Activated T-helper 2 cell treated with anti-CD3 and anti-CD28 coated beads, Interferon-gamma antibody, Interleukin-2, Interleukin-4, amounts not matched to agents 10 μg/mL and 5 μg/mL and 100 μg/mL, durations not matched to agents 14 hours and 24 hours and 36 hours (primary cell): ENCODE measurements at places on chromosomes 5 and 9. TPM values are rescaled to one million over a fixed set of nuclear protein-coding genes. Genes with fewer than 3 reads are reported as not detected.

DNA sequence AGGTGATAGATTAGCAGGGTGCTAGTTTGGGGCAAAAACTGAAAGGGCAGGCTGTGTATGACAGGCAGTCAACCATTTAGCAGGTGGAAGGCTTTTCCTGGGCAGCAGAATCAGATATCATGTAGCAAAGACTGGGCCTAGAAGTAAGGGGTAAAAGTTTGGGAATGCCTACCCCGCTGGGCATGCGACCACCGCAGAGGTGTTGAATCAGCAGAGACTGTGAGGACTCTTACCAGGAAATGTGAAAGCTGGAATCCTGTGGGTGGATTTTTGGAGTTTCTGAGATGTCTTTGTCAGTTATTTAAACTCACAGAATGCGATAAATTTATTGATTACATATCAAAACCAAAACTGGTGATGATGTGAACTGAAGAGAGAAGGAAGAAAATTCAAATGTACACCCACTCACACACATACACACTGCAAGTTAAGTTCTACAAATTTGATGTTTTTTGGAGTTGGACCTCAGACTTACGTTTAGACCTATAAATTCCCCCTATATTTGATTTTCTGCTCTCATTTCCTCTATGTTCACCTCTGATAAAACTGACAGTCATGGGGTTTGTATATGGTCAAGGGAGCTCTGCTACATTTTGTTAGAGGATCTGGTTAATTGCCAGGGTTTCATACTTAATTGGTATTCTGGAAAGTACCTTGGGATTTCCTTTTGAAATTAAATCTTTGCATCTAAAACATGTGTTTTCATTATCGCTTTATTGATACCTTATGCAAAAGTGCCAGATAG is 333.6 kb downstream of the CSNK1G3 start:
- H3K4me3 ChIP-seq: no peak overlapping the region
- no peaks in the 10 kb centered on the region for H3K4me1 ChIP-seq
- no peak overlapping the region for H3K27ac ChIP-seq
- H3K27me3 ChIP-seq: no peaks in the 10 kb centered on the region

GRCh38 chr5:93886917-93887361 is 145.5 kb upstream of the POU5F2 start:
- H3K27ac ChIP-seq: no peak overlapping the region
- peaks cover 11% of the 10 kb centered on the region for H3K4me1 ChIP-seq
- H3K27me3 ChIP-seq: no peaks in the 10 kb centered on the region
- no peak for DNase-seq

GRCh38 chr5:82620957-82621600 is 342.9 kb upstream of the RPS23 start:
- H3K4me3 ChIP-seq: no peak overlapping the region
- H3K27me3 ChIP-seq: no peaks in the 10 kb centered on the region
- no peaks in the 10 kb centered on the region for H3K36me3 ChIP-seq

DNA sequence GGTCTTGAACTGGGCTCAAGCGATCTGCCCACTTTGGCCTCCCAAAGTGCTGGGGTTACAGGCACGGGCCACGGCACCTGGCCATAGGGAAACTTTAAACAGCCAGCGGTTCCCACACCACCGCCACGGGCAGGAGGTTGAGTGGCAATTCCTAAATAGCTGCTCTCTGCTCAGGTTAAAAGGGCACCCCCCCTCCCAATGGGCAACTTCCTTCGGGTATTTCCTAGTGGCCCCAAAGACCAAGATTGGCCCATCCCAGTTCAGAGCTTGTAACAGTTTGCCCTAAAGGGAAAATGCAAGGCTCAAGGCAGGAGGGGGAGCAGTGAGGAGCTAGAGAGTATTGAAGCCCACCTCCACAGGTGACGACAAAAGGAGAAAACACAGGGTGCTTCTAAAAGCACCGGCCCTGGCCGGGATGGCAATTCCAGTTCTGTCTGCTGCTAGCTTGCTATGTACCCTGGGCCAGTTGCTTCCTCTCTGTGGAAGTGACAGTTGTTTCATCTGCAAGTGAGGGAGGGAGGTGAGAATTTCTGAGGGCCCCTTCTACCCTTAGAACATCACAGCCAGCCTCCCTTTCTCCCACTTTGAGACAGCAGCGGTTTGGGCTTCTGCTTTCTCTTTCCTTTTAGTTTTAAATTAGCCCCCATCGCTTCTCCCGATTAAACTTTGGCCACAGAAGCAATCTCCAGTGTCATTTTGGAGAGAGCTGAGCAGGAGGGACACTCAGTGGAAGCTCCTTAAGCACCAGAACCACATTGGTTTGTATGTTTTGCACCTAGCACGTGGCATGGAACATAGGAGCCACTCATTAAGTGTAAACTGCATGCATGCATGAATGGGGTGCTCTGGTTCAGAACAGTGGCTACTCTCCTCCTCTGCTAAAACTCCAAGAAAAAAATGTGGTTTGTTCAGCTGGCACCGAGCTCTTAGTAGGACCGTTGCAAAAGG is 17.3 kb upstream of the TNIP1 start:
- peak overlapping the region; percentile 69 for H3K27ac ChIP-seq
- DNase-seq: no peak
- peak overlapping the region; percentile 10 for H3K4me3 ChIP-seq
- peaks cover 60% of the 10 kb centered on the region for H3K36me3 ChIP-seq
- no peaks in the 10 kb centered on the region for H3K27me3 ChIP-seq
- H3K4me1 ChIP-seq: peaks cover 70% of the 10 kb centered on the region

Gene SH2D3C
- total RNA-seq: 23.6 and 25.1 TPM in 2 replicates

Gene ABCA2
- 27.4 and 31.4 TPM in 2 replicates for total RNA-seq

- no peaks in the 10 kb centered on the region for H3K36me3 ChIP-seq
- no peak for DNase-seq
- no peak overlapping the region for H3K27ac ChIP-seq
- H3K27me3 ChIP-seq: no peaks in the 10 kb centered on the region
These were observed 299.2 kb downstream of the EDIL3 start for GRCh38 chr5:84085387-84086041.

GRCh38 chr9:128554155-128554862 is 1.9 kb downstream of the SPTAN1 start:
- H3K4me1 ChIP-seq: peaks cover 51% of the 10 kb centered on the region
- peak; percentile 11 for DNase-seq
- no peak overlapping the region for H3K4me3 ChIP-seq
- H3K27me3 ChIP-seq: no peaks in the 10 kb centered on the region
- no peak overlapping the region for H3K27ac ChIP-seq
- peaks cover 19% of the 10 kb centered on the region for H3K36me3 ChIP-seq
